ENCODE measurements at places on chromosomes 3 and 15. TPM values are rescaled to one million over a fixed set of nuclear protein-coding genes. Genes with fewer than 3 reads are reported as not detected.

GRCh38 chr15:97200161-97200560 is 760.3 kb upstream of the ARRDC4 start:
- no peak for DNase-seq

- DNase-seq: no peak
Observed at GRCh38 chr3:115148142-115148790, 1.2 kb upstream of the ZBTB20 start.

Gene PAK6
- total RNA-seq: 1.6 TPM

- DNase-seq: no peak
Observed at GRCh38 chr3:149340310-149340933, 7.0 kb upstream of the TM4SF18 start.

GRCh38 chr15:74209997-74210671 is 7.5 kb upstream of the STRA6 start:
- no peak for DNase-seq

Gene SLC22A13
- total RNA-seq: 0.17 TPM

Gene ATP13A4
- not detected for total RNA-seq

DNA sequence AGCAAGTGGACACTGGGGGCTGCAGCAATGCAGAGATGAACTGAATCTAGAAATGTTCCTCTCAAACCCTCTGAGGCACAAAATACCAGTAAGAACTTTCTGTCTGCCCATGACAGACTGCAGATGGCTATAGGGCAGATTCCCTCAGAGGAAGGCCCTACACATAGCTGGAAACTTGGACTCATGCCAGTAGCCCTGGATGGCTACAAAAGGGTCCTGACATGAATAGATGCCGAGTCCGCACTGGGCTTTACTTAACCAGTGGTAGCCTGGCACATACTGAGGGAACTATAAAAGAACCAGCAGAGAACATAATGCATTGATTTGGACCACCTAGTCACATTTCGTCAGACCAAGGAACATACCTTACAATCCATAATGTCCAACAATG is 66.7 kb downstream of the C3orf80 start:
- DNase-seq: no peak

Data from NCI-H460 (cell line).